Activated T-helper 1 cell treated with Interleukin-2 at 50 U/mL for 16 hours (primary cell): ENCODE measurements at places on chromosomes 4 and X.

GRCh38 chr4:39446842-39447573 is 11.7 kb downstream of the RPL9 start:
- DNase-seq: peak; percentile 26

DNA sequence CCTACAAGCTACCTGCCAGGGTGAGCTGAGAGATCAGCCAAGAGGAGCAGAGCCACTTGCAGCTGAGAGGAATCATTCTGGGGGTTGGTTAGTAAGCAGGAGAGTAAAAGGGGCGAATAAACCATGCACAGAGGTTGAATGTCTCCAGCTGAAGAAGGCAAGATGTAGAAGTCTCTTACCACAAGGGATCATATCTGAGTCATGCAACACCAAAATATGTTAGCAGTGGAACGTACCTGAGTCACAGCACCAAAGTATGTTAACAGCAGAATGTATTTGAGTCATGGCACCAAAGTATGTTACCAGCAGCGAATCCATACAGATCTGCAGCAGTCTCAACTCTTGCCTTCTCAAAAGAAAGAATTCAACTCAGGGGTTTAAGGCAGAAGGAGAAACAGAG is 29.9 kb downstream of the C4orf51 start:
- no peak for DNase-seq

DNA sequence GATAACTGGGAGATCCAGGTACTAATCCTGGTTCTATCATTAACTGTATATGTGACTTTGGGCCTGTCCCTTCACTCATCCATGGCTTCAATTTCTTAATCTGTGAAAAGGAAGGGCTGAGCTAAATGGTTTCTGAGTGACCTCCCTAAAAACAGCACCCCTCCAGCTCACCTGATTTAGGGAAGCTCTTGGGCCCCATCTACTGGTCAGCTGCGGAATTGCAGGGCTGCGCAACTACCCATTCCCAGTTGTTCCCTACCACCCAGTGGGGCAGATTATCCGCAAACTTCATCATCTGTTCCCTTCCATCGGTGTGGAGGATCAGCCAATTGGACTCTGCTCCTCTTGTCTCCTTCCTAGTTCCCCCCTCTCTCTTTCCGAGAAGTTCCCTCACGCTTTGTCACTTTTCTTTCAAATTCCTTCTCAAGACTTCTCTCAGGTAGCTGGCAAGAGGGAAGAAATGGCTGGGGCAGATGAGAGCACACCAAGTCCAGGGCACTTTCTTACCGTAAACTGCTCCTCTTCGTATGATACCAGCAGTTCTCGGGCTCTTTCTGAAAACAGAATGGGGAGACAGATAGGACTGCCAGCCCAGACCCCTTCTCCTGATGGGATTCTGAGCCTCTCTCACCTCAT is 5.8 kb downstream of the LAS1L start:
- DNase-seq: peak; percentile 32

- no peak for DNase-seq
These were observed 94.7 kb upstream of the PUDP start for GRCh38 chrX:7242613-7243012.

DNA sequence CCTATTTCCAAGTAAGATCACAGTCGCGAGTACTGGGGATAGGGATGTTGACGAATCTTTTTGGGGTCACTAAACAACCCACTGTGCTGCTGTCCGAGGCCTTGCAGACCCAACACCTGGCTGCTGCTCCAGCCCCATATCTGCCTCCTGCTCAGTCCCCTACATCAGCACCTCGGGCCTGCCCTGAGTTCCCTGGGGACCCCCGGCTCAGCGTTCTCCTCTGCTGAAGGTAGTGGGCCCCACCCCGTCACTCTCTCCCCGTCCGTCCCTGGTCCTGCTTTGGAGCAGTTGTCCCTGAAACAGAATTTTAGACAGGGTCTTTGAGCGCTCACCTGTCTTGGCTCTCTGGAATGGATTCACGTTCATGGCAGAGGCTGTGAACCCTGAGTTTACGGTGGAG is 202.4 kb upstream of the PSAPL1 start:
- DNase-seq: no peak

DNA sequence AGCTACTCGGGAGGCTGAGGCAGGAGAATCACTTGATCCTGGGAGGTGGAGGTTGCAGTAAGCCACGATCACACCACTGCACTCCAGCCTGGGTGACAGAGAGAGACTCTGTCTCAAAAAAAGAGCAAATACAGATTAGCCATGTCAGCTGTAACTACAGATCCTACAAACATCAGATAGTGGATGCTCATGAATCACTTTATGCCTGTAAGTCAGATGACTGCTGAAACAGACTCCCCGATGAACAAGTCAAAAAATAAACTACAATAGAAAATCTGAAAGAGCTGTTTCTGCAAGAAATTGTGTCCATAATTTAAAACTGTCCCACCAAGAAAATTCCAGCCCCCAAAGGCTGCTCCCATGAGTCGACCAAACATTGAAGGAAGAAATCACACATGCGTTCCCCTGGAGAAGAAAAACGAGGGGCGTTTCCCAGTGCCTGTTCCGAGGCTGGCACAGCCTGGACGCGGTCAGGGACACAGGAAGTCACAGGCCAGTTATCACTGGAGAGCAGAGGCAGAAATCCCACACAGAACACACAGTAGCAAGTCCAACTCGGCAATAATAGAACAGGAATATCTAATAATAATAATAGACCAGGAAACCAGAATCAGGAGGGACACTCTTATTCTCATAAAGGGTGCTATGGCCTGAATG is 30.0 kb upstream of the GTPBP6 start:
- DNase-seq: no peak

DNA sequence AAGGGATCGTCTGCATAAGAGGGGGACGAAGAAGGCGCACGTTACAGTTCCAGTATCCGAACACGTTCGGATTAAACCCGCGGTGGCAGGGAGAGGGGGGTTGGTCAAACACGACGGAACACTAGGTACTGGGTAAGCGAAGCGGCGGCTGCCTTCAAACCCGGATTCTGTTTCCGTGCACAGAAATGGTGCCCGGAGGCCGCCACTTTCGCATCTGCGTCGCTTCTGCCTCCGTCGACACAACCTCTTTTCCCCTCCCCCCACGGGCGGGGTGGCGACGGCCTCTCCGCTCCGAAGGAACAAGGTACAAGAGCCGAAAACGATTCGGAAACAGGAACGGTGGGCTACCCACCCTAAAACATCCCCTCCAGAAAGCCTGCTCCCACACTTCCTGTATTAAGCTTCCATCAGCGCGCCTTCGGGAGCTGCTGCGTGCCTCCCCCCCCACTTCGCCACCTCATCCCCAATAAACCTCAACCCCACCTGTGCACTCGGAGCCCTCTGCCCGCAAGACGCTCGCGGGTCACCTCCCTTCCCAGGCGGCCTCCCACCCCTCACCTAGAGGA is 667 bp downstream of the G3BP2 start:
- peak; percentile 66 for DNase-seq

DNA sequence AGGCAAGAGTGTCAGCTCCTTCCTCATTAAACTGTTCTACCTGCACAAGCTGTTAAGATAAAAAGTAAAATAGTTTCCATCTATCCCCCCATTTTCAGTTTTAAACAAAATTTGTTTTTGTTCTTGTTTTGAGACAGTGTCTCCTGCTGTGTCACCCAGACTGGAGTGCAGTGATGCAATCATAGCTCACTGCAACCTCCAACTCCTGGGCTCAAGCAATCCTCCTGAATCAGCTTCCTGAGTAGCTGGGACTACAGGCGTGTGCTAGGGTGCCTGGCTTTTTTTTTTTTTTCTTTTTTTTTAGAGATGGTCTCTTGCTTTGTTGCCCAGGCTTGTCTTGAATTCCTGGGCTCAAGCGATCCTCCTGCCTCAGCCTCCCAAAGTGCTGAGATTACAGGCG is 105.4 kb downstream of the HS6ST2 start:
- no peak for DNase-seq

DNA sequence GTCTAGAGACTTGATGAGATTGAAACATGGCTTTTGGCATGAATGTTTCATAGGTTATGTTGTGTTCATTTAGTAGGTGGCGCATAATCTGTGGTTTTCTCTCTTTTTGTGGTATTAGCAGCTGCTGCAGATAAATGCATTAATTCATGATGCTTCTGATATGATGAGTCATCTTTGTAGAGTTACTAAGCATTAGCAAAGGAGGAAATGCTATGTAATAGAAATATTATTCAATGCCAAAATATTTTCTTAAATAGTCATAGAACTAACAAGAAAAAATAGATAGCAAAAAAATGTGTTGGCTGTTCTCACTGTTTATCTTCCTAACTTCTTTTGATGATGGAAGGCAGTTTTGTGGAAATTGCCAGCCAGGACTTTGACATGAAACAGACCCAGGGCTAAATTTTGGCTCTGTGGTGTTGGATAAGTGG is 3.6 kb downstream of the ZXDB start:
- DNase-seq: no peak

GRCh38 chr4:5575941-5576340 is 132.4 kb downstream of the EVC2 start:
- no peak for DNase-seq

GRCh38 chr4:151150821-151151580 is 51.6 kb downstream of the RPS3A start:
- DNase-seq: no peak

DNA sequence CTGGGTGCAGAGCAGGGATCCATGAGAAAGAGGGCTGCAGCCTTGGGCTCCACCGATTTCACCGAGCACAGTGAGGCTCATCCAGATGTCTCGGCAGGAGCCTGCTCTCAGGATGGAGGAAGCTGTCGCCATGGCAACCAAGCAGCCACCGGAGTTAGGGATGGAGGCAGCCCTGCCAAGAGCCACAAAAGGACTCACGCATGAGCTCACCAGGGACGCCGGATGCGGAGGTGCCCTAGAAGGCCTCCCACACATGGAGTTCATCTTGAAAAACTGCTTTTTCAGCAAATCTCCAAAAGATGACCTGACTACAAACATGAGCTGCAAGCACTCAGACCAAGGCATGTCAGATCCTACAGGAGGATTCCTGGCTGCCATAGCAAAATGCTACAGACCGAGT is 90.7 kb downstream of the WFS1 start:
- no peak for DNase-seq

DNA sequence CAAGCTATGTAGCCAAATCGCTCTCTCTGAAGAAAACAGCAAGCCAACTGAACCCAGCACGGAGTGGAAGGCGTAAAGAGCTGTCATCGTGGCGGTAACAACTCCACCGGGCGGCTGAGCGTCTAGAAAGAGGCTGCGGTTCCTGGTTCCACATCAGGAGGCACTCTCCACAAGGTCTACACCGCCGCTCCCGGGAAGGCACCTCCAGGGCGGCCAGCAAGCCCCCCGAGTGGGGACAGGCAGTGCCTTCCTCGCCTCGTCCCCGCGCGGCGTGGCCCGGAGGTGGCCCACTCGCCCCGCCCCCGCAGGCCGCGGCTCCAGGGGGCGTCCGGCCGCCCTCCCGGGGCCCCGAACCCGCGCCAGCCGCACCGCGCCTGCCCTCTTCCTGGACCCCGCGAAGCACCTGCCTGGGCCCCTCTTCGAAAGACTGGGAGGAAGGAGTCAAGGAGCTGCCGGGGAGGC is 755 bp downstream of the KLHL8 start:
- DNase-seq: peak; percentile 31

- no peak for DNase-seq
These were observed 741 bp downstream of the SPATA18 start for GRCh38 chr4:52051615-52052474.

- DNase-seq: no peak
These were observed 50.8 kb upstream of the NAF1 start for GRCh38 chr4:163217505-163217904.

GRCh38 chrX:121195719-121196118 is 148.3 kb downstream of the GLUD2 start:
- no peak for DNase-seq

DNA sequence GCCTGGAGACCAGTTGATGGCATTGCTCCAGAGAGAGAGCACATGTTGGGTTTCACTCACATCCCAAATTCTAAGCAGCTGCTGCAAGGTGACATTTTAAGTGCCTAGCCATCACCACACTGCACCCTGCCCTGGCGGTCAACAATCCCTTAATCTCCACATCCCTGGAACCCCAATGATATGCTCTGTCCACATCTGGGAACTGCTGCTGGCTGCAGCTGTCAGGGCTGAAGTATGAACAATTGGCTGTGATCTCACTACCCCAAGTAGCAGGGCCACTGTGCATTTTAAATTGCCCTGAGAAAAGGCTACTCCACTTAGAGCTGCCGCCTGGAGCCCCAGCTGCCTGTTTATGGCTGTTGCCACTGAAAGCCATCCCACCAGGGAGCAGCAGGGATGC is 190.6 kb downstream of the ACTRT1 start:
- DNase-seq: no peak

- DNase-seq: no peak
These were observed 140.3 kb downstream of the PDHA2 start for GRCh38 chr4:95979961-95980876.

DNA sequence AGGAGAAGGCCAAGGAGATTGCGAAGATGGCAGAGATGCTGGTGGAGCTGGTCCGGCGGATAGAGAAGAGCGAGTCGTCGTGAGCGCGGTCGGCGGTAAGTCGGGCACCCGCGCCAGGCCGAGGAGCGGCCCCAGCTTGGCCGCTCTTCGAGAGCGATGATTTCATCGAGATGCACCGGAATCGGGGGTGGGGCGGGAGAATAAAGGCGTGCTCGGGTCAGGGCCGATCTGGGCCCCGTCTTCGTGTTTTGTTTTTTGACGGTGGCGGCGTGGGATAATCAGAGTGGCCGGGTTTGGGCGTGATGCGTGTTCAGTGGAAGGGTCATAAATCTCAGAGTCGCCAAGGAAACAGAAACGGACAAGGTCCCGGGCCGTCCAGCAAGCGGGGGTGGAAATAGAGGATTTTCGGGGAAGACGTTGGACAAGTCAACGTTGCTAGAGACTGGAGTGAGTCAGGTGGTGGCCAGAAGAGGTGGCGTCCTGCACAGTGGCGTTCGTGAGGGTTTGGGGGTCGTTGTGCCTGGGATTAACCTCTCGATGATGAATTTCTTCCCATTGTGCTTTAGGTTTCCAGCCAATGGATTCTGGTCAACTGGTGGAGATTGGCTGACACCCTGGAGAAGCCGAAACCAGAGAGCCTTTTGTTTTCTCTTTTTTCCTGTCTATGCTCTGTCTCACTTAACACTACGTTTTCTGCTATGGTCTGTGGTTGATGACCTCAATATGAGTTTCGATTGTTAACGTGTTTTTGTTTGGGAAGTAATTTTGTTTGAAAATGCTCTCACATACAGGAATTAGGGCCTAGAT is 882 bp downstream of the MRFAP1 start:
- peak; percentile 29 for DNase-seq

GRCh38 chrX:38656350-38656915 is 95.1 kb downstream of the TSPAN7 start:
- no peak for DNase-seq

DNA sequence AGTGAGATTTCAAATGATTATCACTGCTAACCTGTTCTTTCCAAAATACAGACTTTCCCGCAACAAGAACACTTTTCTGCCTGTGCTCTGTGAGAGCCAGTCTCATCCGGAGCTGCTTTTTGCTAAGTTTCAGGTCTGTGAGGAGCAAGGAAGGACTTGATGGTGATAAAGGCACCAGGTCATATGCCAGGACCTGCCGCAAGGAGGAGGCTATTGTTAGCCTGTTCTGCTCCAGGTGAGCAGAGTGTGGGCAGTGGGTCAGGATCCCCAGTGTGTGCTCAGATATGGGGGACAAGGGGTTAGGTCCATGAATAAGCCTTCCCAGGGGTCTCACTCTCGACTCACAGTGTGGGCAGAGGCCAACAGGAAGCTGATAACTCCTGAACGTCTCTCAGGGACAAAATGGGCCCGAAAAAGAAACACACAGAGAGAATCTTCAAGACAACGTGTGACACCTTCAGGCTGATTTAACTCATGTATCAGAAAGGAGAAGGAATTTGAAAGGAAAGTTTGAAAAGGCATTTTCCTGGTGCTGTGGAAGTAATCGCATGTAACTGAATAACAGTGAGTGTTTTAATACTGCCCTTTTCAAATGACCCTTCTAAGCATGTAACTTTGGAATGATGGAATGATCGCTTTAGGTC is 57.7 kb upstream of the PDLIM3 start:
- DNase-seq: no peak
